ENCODE measurements at places on chromosomes 5 and 9. TPM values are rescaled to one million over a fixed set of nuclear protein-coding genes. Genes with fewer than 3 reads are reported as not detected.

Gene MEGF10
- 32.7 TPM for total RNA-seq

Gene IL4
- total RNA-seq, result not detected

Gene PCSK1
- 2.5 TPM for total RNA-seq

Gene PDE8B
- 5.7 TPM for total RNA-seq

Gene PDE6A
- total RNA-seq, result 0.88 TPM

Gene RGS7BP
- 3.8 TPM for total RNA-seq

Gene NEUROG1
- total RNA-seq, result 5.9 TPM

Gene CEP78
- total RNA-seq, result 54.2 TPM

Gene CNTFR
- total RNA-seq, result 23.9 TPM

Gene F2RL2
- 4.0 TPM for total RNA-seq

Gene ARL14EPL
- total RNA-seq, result not detected

Gene HK3
- 1.9 TPM for total RNA-seq

Gene LCN6
- total RNA-seq, result not detected

Gene ST8SIA4
- 16.4 TPM for total RNA-seq

Gene TMEM252
- total RNA-seq, result not detected

Gene GADD45G
- 130 TPM for total RNA-seq

Gene SLC6A3
- 2.7 TPM for total RNA-seq

Gene SLC36A3
- not detected for total RNA-seq

Gene FOXD4L4
- 0.22 TPM for total RNA-seq
